ENCODE measurements at places on chromosomes 12 and 14.

DNA sequence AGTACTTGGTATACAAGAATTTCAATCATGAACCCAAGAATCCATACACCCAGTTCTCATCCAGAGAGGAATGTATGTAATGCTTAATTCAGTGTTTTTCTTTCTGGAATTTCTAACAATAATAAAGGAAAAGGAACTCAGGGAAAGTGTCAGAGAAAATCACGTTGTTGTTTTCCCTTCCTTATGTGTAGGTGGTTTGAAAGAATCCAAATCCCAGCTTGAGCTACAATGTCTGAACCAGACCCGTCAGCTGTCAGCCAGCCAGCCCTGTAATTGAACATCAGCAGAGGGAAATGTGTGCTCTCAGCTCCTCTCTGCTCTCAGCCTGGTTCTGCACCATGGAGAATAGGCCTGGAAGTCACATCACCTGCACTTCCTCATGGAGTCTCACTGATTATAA is 126.5 kb downstream of the TMEM30B start:
- no peak for DNase-seq

GRCh38 chr12:66594688-66595087 is 84.2 kb downstream of the GRIP1 start:
- peak; percentile 75 for DNase-seq

GRCh38 chr12:131264635-131265034 is 310.9 kb downstream of the ADGRD1 start:
- no peak for DNase-seq

DNA sequence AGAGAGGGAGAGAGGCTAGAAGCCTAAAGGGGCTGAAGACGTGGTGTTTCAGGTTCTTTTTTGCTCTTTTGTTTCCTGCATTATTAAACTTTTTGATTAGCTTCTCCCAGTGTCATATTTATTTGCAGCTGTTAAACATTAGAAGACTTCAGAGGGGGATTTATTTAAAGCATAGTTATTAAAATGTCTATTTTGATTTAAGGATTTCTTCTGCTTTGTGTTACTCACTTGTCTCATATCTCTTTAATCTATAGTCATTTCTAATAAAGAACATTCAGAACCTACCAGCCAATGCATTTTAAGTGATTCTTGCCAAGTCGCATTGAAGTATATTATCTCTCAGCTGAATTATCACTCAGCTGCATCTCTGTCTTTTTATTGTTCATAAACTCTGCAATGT is 152.0 kb upstream of the DYRK2 start:
- no peak for DNase-seq

DNA sequence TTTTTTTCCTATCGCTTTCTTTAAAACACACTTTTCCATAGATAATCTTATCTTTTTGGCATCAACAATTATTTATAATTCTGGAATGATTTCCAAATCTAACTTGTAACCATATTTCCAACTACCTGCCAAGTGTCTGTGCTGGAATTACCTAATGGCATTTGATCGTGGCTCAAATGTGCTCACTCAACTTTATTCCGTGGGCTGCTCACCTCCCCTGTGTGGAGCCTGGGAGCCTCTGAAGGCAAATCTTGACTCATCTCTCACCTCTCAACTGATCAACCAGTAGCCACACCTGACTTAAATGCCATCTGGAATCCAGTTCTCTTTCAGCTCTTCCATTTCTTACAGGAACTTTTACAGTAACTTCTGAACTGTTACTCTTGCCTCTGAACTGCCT is 608.6 kb downstream of the DIO2 start:
- no peak for DNase-seq

DNA sequence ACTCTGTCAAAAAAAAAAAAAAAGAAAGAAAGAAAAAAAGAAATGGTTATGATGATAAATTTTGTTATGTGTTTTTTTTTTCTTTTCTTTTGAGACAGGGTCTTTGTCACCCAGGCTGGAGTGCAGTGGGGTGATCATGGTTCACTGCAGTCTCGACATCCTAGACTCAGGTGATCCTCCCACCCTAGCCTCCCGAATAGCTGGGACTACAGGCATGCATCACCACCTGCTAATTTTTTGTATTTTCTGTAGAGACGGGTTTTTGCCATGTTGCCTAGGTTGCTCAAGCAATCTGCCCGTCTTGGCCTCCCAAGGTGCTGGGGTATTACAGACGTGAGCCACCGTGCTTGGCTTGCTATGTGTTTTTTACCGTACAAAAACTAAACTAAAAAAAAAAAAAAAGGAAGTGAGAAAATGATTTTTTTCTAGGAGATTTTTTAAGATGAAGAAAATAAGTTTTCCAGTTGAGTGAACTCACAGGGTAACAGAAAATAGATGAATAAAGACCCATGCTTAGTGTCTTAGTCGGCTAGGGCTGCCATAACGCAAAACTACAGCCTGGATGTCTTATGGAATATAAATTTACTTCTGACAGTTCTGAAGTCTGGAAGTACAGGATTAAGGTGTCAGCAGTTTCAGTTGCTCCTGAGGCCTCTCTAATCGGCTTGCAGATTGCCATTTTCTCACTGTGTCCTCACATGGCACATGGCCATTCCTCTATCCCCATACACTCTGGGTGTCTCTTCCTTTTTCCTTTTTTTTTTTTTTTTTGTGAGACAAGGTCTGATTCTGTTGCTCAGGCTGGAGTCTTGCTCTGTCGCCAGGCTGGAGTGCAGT is 13.2 kb upstream of the APOF start:
- DNase-seq, result no peak
